HuH-7 (cell line): ENCODE measurements at places on chromosomes 1 and 21.

DNA sequence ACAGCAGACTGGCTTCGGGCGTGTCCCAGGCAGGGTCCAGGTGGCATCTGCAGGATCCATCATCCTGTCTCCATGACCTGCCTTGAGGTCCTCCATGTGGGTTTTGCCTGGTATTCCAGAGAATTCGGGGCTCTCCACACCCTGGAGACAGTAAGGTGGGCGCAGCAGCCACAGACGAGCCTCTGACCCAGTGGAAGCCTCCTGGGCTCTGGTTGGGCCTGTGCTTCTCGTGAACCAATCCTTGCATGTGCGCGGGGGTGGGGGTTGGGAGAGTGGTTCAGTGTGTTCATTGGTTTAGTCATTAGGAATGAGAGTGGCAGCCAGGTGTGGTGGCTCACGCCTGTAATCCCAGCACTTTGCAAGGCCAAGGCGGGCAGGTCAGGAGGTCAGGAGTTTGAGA, 32.1 kb upstream of the TNFRSF1B start:
- no peak for DNase-seq

GRCh38 chr1:187838335-187839293, 1009.9 kb downstream of the PLA2G4A start:
- no peak for DNase-seq

DNA sequence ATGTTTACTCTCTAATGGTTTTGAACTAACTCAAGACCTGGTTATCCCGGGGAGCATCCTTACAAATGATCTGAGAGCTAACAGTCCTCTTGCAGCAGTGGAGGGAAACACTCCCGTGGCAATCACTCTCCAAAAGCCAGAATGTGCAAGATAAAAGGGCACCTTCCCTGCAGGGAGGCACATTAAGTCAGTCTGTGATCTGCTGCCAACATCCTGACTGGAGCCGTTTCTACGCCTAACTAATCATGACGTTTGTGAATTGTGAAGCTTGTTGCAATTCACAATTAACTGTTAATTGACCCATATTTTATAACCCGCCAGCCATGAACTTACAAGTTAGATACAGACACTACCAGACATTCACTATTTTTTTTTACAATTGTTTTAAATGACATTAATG, 52.1 kb upstream of the LGALS8 start:
- DNase-seq = no peak

DNA sequence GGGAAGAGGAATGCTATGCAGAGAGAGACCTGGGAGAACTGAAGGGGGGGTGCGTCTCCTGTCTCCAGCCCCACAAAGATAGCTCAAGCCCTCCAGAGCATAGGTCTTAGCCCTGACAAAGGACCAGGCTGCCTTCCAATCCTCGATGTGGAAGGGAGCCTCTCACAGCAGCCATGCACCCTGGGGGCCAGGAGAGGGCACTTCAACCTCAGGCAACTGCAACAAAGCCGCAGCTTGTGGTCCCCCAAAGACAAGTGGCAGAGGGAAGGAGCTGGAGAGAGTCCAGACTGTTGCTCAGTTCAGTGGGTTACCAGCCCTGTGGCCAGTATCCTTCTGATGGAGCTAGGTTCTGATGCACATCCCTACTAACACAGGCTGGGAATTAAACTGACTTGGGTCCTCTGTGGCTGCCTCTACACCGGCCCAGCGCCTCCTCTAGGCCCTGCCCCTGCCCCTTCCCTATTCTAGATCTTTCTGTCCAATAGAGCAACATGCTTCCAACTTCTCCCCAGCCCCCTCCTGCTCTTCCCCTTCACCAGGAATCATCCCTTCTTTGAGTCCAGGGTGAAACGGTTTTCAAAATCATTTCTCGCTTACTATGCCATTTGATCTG, 100.7 kb upstream of the SPATA6 start:
- DNase-seq = peak; percentile 71

- no peak for DNase-seq
Observed at GRCh38 chr1:63651161-63651701, 58.0 kb downstream of the PGM1 start.

- DNase-seq = no peak
Observed at GRCh38 chr1:53957194-53957818, 11.2 kb downstream of the LRRC42 start.

- no peak for DNase-seq
Observed at GRCh38 chr1:223611936-223612335, 53.6 kb downstream of the CAPN8 start.

DNA sequence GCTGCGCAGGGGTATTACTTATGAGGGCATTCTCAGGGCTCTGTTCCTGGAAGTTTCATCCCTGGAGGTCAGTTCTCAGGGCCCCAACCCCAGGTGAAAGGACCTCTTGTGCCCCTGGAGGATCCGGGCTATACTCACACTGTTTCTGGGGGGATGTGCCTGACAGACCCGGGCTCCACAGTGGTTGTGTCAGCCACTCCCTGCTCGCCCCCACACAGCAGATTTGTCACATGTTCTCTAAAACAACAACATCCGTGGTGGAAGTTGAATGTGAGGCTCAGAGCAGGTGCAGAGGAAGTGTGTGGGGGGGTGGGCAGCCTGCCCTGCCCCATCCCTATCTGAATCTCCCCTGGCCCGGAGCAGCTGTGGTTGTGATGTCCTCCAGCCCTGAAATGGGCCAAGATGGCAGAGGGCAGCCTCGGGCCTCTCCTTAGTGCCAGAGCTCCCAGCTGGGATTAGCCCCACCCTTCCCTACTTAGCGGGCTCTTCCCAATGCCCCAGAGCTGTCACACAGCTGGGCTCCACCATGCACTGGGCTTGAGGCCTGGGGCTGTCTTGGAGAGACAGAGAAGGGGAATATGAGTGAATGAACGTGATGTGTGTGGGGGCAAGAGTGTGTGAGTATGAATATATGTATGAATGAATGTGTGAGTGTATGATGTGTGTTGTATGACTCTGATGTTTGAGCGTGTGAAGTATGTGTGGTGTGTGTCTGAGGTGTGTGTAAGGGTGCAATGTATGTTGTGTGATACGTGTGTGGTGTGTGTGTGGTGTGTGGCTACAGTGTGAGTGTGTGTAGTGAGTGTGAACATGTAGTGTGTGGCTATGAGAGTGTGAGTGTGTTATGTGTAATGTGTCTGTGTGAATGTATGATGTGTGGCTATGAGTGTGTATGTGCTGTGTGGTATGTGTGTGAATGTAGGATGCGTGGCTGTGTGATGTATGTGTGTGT, 1.5 kb upstream of the FCMR start:
- DNase-seq = no peak

DNA sequence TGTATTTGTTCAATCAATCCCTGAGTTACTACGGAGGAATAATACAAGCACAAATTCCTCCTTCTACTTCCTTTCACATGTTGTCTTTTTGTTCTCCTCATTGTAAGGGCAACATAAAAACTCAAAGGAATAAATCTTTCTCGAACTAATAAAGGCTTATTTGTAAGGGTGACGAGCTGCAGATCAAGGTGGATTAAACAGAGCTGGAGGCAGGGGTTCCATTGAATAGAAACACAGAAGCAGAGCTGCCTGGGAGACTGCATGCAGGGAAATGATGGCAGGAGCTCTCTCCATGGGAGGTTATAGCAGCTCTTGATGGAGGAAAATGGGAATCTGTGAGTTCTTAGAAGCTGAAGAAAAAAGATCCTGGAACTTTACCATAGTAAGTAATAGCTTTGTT, 160.2 kb downstream of the CYYR1 start:
- no peak for DNase-seq

- no peak for DNase-seq
Observed at GRCh38 chr1:116506132-116507004, 64.5 kb downstream of the CD58 start.

DNA sequence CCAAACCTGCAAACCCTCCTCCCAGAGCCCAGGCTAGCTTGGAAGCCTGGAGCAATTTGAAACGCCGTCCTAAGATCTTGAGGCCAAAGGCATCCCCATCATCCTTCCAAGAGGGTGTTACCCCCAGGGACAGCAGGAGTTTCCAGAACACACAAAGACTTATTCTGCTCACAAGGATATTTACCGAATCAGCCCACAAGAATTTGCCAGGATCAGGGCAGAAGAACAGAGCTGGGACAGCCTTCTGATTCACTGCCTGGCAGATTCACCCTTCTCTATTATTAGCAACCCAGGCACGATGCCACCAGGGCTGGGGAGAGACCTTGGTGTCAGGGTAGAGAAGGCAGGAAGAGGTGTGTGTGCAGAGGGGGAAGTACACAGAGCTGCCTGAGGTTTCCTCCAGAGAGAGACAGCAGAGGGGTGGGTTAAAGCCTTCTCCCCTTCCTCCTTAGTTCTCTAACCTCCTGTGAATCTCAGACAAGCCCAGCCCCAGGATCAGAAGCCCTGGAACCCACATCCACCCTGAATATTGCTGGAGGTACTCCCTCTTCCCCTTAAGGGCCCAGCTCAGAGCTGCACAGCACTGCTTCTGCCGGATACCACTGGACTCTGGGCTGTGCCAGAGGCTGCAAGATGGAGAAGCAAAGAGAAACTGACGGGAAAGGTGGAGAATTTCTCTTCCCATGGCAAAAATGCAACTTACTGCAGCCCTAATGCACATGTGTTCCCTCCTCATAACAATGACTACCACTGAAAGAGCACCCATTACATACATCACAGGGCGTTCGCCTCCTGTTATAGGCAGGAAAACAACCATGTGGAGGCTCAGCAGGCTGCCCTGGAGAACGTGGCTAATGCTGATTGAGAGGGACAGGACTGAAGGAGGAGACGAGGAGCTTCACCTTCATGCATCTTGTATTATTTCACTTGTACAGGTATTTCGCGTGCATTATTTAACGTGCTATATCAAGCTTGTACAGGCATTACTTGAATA, 61.8 kb downstream of the ITPKB start:
- DNase-seq = no peak

DNA sequence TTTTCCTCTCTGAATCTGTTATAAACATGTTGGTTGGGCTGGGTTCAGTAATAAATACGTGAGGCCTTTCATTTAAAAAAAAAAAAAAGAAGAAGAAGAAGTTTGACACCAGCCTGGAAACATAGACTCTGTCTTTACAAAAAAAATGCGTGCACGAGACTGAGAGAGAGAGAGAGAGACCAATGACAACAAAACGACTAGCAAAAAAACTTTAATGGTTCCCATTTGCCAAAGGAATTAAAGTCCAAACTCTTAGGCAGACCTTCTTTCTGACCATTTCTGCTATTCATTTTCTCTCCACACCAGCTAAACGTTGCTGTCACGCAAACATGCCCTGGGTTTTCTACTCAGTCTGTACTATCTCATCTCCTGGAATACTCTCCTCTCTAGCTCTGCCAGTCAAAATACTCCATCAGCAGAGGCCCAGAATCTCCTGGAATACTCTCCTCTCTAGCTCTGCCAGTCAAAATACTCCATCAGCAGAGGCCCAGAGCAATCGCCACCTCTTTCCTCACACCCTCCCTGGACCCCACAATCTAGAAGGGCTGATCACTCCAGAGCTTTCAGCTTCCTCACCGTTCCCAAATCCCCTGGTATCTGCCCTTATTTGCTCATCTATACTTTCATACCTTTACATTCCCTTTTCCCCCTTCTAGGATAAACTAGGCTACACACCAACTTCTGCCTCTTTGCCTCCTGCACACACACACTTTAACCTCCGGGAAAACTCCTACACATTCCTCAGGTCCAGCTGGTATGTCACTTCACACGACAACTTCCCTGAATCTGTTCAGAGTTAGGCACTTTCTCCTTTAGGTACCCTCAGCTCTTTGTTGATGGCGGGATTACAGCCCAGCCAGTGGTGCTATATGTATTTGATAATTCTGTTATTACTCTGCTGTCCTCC, 100.0 kb downstream of the CDC7 start:
- DNase-seq = no peak

GRCh38 chr1:157025385-157025784, 20.2 kb downstream of the ARHGEF11 start:
- no peak for DNase-seq

DNA sequence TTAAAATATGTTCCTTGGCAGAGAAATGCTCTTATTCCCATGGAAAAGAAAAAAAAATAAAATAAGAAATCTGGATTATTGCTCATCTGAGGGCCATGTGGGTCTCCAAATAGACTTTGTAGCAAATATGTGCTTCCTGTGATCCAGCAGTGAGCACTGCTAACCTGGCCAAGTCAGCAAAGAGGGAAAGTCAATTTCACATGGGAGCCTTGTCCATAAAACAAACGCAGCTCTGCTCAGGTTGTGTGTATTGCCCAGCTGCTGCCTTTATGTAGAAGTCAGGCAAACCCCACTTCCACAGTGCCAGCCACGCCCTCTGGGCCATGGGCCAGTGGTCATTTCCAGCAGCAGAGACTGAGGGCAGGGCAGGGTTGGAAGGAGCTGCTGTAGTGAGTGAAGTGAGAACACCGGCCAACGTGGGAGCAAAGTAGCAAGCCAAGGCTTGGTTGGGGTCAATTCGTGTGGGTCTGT, 174.3 kb downstream of the LYPLAL1 start:
- no peak for DNase-seq

DNA sequence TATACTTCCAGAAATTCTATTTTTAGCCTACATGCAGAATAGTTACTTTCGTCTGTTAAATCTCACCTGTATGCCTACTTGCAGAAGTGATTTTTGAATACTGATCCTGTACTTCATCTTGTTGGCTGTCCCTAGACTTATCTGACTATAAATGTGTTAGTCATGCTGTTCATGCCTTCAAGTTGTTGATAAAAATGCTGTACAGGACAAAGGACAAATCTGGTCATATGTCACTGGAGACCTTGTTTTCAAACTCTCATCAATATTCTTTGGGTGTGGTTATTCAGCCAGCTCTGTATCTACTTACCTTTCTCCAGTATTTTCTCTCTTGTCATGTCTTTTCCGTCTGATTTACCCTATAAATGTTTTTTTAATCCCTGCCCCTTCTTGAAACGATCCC, 132.9 kb downstream of the RNF220 start:
- no peak for DNase-seq
